ENCODE measurements at places on chromosomes 1 and 21. TPM values are rescaled to one million over a fixed set of nuclear protein-coding genes. Genes with fewer than 3 reads are reported as not detected.

GRCh38 chr1:226097866-226098625, 35.5 kb downstream of the H3-3A start:
- no peak for DNase-seq

GRCh38 chr1:236904892-236905741, 99.1 kb downstream of the MT1HL1 start:
- peak; percentile 26 for DNase-seq

The HECTD3 gene
- 20.9 TPM for total RNA-seq

The ZSWIM5 gene
- 1.3 TPM for total RNA-seq

- DNase-seq, result peak; percentile 42
Observed at GRCh38 chr1:42173155-42173933, 8.8 kb upstream of the GUCA2A start.

GRCh38 chr21:26077521-26077920, 93.0 kb downstream of the APP start:
- no peak for DNase-seq

The HLX gene
- 2.6 TPM for total RNA-seq

DNA sequence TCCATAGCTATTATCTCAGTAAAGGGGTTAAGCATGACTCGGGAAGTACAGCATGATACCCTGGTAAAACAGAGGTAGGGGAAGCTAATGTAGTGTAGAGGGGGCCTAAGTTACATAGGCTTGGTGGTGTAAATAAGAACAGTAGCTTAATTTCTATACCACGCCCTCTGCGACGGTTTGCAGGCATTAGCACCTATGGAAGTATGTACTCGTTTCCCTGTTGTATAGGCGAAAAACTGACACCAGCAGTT, 470 bp upstream of the NAXE start:
- DNase-seq, result no peak

GRCh38 chr1:219781491-219781890, 146.9 kb downstream of the SLC30A10 start:
- DNase-seq, result no peak

DNA sequence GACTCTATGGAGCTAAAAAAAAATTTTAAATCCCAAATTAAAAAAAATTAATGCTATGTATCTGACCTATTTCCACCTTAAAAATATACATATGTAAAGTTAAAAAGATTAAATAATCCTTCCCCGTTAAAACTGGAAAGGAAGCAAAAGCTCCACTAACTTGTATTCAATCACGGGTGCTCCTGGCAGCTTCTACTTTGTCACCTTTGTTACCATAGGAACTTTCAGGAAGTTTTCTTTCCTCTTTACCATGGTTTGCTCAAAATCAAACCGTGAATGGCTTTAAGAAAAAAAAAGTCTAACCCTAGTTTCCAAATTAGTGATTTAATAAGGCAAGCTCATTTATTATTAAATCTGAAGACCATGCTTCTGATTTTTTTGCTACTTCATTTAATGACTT, 3.5 kb downstream of the GPATCH2 start:
- no peak for DNase-seq

Data from H4 (cell line).